Right atrium auricular region (tissue), 2 donors: ENCODE measurements at places on chromosomes 1 and 21.

GRCh38 chr1:226609836-226610455 lies 61.4 kb downstream of the STUM start:
- no peak for DNase-seq

GRCh38 chr1:52240592-52241210 lies 98.8 kb downstream of the ZFYVE9 start:
- DNase-seq, result no peak

DNA sequence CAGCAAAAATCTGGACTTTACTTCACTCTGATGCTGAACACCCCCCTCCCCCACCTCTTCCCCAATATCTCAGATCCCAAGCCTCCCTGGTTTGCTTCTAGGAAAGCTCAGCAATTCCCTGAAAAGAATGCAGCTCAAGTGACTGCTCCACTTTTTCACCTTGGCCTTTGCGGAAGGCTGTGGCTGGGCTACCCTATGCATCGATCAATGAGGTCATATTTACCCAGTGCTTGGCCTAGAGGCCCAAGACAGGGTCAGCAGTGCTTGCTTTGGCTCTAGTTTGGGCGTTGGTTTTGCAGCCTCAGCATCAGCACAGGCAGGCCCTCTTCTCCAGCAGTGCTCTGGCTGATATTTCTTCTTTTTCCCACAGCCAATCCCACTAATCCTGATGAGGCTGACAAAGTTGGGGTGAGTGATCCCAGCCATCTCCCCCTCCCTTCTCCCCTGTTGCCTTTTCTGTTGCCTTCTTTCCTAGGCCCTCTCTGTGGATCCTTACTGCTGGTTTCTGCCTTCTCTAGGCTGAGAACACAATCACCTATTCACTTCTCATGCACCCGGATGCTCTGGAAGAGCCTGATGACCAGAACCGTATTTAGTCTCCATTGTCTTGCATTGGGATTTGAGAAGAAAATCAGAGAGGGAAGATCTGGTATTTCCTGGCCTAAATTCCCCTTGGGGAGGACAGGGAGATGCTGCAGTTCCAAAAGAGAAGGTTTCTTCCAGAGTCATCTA lies 14.2 kb downstream of the FCGR2B start:
- no peak for DNase-seq

- DNase-seq, result no peak
Observed at GRCh38 chr1:69073176-69073575, 494.5 kb upstream of the LRRC7 start.

DNA sequence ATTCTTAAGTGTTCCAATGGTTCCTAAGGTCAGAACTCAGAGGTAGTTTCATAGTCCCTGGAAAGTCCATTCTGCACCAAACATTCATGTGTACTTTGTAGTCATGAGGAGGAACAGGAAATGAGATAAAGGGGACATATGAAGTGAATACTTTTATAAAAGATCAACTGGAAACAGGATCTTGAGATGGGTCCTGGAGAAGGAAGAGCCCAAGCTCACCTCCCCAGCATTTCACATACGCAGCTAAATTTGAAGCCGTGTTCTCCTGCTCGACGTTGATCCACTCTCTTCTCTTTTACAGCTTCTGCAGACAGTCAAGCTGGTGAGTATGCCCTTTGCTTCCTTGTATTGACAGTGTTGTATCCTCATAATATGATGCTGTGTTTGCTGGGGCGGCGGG lies 429 bp downstream of the FCGR2A start:
- DNase-seq, result no peak

DNA sequence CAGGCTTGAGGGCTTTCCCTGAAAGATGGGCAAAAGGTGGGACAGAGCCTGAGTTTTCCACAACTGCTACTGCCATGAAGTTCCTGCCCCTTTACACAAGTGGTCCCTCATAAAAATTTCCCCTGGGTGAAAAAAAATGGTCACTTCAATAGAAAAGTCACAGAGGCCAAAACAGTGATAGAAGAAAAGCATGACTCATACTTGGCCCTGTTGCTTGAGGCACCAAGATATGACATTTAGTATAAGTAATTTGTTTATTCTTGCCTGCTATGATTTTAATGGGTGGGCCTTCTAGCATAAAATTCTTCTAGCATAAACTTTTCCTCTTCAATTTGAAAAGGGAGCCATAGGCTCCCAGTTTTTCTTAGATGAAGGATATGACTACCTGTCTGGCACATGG lies 280.2 kb downstream of the DPYD start:
- DNase-seq, result no peak

GRCh38 chr1:180040034-180040433 lies 85.4 kb downstream of the CEP350 start:
- no peak for DNase-seq

DNA sequence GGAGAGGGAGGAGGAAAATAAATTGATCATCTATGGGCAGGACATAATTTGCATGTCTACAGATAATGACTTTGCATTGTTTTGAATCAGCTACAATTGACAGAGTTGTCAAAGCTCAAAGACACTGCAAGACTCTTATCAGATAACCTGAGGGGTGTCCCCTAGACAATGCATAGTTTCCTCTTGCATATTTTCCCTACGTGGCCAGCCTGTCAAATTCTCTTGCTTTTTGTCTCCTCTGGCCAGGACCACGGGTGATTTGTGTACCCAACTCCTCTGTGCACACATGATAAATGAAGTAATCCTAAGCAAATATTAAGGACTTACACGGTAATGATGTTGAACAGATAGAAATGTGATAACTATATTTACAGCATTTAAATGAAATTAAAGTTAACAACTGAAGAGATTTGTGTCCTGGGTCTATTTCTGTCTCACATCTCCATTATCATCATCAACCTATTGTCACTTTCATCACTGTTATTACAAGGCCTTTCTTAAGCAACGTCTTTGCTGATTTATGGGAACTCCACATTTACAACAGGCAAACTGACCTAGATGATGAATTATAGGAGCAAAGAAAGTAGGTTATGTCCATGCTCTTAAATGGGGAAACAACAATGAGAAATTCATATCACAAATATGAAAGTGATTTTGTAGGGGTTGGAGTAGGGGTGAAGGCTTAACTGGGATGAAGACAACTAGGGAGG lies 18.8 kb downstream of the BATF3 start:
- DNase-seq, result no peak

DNA sequence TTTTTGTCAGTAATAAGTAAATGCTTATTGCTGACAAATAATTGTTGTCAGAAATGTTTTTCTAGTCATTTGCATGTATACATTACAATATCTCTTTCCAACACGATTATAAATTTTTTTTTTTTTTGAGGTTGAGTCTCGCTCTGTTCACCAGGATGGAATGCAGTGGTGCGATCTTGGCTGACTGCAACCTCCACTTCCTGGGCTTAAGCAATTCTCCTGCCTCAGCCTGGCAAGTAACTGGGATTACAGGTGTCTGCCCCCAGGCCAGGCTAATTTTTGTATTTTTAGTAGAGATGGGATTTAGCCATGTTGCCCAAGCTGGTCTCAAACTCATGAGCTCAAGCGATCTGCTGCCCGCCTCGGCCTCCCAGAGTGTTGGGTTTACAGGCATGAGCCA lies 72.0 kb upstream of the ATF3 start:
- DNase-seq, result no peak

DNA sequence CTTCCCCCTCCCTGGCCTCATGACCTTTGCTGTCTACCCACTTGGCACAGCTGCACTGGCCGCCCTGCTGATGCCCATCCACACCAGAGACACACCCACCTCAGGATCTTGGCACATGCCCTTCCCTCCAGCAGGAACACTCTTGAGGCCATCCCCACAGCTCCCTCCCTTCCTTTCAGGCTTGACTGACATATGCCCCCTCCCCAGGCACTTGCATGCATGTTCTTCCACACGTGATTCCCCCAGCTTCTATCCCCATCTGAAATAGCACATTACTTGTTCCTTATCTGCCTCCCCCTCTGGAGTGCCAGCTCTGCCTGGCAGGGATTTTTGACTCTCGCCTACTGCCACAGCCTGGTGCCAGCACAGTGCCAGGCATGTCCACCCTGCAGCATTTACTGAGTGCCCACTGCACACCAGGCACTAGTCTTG lies 98.5 kb upstream of the SLC25A33 start:
- no peak for DNase-seq

DNA sequence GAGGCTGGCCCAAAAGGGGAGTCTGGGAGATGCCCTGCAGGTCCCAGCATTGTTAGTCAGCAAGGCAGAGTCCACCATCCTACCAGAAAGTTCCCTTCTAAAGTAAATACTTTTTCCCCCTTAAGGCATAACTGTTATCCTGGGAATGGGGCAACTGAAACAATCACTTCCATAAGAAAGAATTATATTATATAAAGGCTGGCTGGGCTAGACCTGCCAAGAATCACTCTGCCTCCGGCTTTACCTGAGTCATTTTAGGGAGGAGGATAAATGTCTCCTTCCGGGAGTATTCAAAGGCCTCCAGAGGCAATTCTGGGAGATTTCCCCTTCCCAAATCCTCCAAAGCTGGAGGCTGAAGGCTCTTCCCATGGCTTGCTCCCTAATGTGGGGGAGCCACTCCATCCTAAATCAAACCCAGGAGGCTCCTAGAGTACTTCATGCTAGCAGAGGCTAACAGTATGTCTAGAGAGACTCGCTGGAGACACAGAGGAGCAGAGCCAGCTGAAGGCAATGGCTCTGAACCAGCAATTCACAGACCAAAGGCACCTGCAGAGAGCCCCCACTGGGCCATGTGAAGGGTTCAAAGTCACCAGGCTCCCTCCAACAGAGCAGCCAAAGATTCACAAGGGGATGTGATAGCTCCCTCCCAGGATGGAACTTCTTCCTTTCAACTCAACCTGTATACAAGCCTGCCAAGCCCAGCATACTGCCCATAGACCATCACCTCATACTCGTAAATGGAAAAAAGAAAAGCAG lies 116.0 kb downstream of the ASTN1 start:
- no peak for DNase-seq

DNA sequence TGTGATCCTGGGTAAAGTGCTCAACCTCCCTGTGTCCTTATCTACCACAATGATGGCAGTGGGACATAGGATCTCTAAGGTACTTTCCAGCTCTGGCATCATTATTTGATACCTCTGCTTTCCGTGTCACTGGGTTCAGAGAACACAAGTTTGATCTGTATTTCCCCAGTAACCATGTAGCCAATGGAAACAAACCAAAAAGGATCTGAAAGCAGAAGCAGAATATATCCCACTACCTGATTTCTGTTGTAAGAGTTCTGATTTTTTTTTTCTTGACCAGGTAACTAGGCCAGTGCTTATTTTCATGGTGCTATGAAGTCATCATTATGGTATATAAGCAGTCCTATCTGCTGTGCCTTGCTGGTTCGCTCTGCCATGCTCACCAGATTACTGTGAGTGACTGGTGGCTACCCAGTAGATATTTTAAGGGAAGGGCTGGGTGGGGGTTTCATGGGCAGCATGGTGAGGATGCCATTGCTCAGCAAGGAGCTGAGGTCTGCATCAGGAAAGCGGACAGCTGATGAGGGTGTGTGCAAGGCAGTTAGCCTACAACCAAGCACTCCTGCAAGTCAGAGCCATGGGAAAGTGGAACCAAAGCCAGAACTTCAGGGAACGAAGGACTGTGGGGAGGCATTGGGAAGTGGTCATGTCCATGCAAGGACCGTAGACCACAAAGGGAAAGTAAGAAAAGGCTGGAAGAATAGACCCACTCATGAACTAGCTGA lies 104.9 kb upstream of the EDEM3 start:
- DNase-seq, result no peak

GRCh38 chr1:19014765-19015164 lies 58.3 kb upstream of the IFFO2 start:
- DNase-seq, result no peak

- no peak for DNase-seq
Observed at GRCh38 chr1:157279138-157279801, 141.1 kb upstream of the ETV3 start.

DNA sequence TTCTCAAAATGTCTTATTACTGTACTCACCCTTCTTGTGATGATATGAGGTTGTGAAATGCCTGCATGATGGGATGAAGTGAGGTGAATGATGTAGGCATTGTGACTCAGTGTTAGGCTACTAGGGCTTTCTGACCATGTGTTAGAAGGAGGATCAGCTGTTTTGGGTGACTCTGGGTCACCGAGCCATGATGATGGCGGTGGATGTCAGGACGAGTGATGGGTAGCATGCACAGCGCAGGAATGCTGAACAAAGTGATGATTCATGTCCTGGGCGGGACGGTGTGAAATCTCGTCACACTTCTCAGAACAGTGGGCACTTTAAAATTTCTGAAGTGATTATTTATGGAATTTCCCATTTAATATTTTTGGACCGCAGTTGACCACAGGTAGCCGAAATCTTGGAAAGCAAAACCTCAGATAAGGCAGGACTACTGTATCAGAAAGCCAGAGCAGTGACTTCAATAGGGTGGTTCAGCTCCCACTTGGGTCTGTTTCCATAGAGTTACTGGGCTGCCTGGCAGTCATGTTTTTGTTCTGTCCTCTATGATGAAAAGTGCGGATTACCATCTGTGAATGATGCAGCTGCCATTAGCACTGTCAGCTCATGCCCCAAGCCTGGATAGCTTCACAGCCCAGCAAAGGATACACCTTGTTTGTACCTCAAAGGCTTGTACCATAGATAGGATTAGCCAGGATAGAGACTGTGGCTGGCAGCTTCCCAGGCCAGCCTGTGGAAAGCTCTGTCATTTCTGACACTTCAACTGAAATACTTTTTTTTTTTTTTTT lies 26.6 kb downstream of the IL6R start:
- peak; percentile 86 for DNase-seq

GRCh38 chr1:78722521-78722920 lies 72.9 kb downstream of the IFI44 start:
- no peak for DNase-seq

DNA sequence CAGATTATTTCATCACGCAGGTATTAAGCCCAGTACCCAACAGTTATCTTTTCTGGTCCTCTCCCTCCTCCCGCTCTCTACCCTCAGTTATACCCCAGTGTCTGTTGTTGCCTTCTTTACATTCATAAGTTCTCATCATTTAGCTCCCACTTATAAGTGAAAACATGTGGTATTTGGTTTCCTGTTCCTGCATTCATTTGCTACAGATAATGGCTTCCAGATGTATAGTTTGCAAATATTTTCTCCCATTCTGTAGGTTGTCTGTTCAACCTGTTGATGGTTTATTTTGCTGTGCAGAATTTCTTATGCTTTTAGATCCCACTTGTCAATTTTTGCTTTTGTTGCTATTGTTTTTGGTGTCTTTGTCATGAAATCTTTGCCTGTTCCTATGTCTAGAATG lies 21.1 kb upstream of the KCNH1 start:
- no peak for DNase-seq

DNA sequence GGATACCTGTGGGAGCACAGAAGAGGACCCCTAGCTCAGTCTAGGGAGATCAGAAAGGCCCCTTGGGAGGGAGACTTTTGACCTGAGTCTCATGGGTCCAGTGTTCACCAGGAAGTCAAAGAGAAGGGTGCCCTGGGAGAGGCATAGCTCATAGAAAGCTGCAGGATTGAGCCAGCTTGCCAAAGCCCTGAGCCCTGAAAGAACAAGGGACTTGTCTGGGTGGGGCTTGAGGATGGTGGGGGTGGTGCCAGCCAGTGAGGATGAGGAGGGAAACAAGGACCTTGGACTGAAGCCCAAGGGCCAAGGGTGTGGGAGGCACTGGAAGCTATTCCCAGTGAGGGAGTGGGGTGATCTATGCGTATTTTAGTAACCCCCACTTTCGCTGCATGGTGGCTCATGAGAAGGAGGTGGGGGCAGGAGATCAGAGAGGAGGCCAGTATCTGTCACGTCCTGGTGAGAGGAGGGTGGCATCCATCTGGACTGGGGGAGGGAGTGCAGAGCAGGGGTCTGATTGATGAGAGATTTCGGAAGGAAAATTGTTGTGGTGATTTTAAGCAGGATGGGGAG lies 28.4 kb downstream of the DMBX1 start:
- no peak for DNase-seq

- DNase-seq, result no peak
Observed at GRCh38 chr1:223364685-223365382, 858 bp upstream of the SUSD4 start.
